BE2C (cell line): ENCODE measurements at places on chromosomes 2 and 18.
A peak's percentile ranks its signal among the peaks of the same experiment; 100 is the strongest.

GRCh38 chr2:46239847-46240181, 57.4 kb upstream of the EPAS1 start:
- no peak for DNase-seq

DNA sequence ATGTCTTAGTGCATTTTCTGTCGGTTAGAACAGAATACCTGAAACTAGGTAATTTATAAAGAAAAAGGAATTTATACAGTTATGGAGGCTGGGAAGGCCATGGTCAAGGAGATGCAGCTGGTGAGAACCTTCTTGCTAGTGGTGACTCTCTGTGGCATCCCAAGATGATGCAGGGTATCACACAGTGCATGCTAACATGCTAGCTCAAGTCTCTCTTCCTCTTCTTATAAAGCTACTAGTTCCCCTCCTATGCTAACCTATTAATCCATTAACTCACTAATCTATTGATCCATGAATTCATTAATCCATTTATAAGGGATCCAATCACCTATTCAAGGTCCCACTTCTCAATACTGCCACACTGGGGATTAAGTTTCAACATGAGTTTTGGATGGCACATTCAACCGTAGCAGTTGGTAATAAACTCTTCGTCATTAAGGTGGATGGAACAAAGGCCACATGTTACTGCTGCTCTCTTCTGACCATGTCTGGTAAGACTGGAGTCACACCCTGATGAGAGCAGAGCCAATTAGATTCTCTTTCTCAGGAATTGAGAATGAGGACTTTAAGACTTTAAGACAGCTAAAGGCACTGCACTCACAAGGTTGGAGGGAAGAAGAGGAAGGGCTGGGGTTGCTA, 211.6 kb upstream of the SMAD7 start:
- no peak for DNase-seq

DNA sequence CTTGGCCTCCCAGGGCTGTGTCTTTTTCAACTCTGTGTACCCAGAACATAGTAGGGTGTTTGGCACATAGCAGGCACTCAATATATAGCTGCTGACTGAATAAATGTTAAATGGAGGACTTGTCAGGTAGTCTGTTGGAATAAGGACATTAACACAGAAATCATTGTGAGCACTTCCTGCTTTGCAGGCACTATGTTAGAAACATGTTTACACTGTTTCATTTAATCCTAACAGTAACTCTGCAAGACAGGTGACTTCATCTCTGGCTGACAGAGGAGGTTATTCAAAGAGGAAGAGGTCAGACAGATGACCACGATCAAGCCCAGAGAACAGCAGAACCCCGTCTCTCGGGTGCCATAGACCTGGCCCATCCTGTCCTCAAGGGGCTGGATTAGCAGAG, 28.0 kb upstream of the PIEZO2 start:
- no peak for DNase-seq

DNA sequence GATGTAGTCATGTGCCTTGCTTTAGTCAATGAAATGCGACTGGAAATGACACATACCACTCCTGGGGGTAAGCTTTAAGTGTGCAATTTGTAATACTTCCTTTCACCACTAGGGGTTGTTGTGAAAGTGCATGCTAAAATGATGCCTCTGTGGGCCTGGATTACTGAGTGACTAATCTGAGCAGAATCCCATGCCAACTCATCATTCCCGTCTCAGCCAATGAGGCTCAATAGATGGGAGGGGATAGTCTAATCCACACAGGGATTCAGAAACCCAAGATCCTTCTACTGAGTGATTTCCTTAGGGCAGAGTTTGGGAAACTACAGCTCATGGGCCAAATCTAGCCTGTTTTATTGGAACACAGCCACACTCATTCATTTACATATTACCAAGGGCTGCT, 54.0 kb downstream of the HRH4 start:
- DNase-seq, result peak; percentile 24

DNA sequence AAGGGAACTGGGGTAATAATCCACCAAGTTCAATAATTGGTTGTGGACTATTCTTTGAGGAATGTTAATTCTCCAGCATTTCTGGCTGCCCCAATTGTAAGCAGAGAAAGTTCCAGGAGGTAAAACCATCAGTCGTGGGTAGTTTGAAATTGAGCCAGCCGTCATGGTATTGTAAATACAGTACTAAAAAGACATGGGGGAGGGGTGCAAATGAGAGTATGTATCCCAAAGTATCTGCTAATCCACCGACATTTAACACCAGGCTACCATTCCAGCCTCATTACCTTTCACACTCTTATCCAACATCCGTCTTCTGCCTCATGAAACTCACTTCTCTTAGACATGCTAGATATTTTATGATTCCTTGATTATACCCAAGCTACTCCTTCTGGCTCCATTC, 507.9 kb downstream of the ERBB4 start:
- DNase-seq, result no peak

DNA sequence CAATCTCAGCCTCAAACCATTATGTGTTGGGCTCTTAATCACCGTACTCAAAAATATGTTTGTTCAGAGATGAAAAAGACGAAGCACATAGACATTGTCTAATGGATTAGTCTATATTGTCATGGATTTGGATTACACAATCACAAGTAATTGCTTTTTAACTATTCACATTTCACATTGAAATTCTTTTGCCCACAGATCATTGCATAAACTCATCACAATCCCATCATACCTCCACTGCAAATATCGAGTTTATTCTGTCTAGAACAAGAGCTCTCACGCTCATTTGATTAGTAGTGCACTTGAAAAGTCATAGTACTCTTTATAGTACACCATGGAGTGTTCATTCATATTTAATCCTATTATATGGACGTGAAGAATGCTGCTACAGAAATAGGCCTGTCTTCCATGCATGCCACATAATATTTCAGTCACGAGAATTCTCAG, 97.9 kb upstream of the SOX11 start:
- no peak for DNase-seq

DNA sequence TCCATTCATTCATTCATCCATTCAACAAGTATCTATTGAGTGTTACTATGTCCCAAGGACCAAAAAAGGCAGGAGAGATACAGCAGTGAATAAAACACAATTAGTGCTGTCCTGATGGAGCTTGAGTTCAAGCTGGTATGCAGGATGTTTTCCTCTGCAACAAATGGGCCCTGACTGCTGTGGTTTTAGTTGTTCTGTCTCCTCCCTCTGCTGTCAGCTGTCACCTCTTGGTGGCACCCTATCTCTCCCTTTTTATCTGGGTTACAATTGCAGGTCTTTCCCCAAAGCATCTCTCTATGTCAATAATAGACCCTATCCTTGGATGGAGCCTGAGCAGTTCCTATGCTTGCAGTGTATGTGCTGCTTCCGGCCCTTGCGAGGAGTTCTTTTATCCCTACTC, 304.8 kb downstream of the PDE11A start:
- DNase-seq, result no peak

DNA sequence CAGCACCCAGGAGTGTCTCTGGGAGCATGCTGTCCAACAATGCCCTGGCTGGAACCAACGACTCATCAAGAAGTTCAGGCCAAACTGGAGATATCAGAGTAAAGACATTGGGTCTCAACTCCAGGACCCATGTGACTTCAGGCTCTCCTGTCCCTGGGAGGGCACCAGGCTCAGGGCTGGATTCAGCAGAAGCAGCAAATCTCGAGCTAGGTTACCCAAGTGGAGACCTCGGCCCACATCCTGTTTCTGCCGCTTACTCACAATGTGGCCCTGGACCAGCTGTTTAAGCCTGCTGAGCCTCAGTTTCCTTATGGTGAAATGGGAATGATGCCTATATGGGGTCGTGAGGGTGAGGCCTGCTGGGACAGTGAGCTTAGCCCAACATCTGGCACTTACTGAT, 9.3 kb upstream of the OTOF start:
- no peak for DNase-seq

DNA sequence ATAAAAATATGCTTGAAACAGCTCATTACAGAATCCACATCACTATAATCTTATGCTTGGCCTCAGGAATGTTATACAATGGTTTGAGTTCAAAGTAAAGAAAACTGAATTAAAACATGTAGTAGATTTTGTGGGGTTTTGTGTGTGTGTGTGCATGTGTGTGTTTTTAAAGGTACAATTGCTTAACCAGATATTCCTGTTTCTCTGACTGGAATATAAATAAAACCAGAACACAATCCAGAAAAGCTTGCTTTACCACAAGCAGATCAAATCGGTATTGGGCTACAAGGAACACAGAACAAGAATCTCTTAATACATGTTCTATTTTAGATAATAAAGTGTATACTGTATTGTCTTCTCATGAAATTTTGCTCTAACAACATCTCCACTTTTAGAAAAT, 110.0 kb downstream of the TMEM247 start:
- no peak for DNase-seq

DNA sequence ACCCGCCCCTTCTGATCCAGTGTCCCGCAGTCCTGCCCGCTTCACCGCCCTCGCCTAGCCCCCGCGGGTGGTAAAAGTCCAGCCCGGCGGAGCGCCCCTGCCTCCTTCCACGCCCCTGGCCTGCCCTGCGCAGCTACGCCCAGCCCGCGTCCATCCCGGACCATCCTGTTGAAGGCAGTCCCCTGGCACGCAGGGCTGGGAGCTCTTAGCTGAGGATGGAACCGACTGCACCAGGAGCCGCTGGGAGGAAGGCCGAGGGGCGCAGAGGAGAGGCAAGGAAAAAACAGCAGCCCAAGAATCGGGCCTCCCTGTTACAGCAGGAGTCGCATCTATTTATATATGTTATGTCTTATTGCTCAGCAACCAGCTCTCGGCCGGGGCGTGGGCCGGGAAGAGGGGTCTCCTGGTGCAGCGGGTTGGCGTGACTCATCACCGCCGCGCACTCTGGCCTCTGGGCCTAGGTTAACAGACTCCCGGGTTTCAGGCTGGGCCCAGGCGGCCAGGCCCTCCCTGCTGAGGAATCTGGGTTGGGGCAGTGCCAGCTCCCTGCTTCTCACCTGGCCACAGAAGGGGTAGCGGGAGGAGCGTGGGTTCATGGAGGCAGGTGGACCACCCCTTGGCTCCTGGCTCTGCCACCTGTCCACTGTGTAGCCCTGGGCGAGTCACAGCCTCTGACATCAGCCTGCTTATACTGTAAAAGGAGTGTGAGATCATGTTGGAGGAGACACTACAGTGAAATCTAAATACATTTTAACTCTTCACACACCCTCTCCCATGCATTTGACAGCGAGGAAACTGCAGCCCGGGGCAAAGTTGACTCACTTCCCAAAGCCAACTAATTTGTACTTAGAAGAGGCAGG, 13.4 kb upstream of the MAP3K2 start:
- DNase-seq, result no peak

- peak; percentile 37 for DNase-seq
These were observed 5.1 kb downstream of the FIGLA start for GRCh38 chr2:70785137-70785911.

DNA sequence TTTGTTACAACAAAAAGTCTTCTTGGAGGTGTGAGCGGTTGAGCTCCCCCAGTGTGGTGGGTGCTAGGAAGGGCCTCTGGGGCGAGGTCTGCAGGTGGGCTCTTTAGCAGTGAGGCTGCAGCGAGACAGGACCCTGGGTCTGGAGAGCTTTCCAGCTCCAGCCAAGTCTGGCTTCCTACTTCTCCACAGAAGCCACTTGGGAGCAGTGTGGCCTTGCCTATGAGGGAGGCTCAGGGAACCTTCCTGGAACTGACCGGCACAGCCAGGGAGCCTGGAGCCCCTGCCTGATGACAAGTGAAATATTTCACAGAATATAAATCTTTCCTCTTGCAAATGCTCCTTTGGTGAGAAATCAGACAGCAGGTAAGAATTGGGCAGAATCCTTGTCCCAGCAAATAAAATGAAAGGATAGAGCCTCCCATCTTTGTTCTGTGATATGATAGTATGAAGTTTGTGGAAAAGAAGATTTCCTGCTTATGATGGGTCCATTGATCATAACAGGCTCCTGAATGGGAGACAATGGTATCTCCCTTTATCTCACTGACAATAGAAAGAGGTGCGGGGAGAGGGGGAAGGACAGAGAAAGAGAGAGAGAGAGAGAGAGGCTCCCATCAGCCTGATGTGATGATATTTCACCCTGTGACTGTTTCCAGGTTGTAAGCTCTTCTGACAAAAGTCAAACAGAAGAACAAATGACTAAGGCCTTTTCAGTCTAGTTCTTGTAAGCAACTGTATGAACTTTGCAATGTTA, 289.8 kb upstream of the SPRED2 start:
- peak; percentile 16 for DNase-seq

DNA sequence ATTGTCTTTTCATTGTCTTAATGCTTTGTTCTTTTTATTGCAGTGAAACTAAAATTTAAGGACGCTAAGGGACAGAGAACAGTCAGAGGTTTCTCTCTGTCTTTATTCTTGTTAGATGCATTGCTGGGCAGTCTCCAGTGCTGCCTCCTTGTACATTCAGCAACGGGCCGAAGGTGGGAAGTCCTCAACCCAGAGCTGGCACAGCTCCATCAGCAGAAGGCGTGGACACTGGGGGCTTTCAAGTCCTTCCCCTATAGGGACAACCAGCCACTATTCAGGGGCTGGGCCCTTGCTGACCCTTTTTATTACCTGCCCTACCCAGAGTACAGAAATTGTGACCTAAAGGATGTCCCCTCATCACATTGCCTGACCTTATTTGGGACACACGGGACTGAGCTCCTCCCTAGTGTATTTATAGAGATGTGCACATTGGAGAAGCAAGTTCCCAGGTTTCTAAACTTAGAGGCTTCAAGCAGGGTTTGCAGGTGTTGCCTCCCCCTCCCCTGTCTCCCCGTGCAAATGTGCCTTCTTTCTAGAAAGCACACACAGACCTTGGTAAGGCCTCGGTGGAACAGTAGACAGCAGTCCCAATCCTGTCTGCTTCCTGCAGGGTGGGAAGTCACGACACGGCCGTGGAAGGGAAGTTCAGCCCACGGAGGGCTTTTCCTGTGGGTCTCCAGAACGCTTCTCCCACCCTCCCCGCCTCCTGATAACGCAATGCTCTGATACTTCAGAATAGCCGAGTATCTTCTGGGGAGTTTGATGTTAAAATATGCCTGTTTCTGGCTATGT, 68.2 kb downstream of the ZCCHC2 start:
- DNase-seq, result no peak

DNA sequence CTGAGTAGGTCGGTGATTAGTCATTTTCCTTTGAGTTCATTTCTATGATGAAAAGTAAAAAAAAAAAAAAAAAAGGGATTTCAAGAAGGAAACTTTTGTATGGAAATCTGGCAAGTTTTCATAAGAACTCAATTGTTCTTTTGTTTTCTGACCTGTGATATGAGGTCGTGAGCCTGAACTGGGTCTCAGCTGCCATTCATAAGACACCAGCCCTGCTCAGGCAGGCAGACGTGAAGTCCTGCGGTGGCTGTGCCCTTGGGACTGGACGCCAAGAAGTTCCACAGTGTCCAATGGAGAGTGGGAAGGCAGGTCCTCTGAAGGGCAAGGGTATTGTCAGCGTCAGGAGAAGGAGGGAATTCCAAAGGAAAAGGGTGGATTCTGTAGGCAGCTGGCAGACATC, 183.9 kb downstream of the NCK2 start:
- DNase-seq, result no peak
